ENCODE measurements at places on chromosomes 13 and 19.
A peak's percentile ranks its signal among the peaks of the same experiment; 100 is the strongest.

- no peak for DNase-seq
- peaks cover 3% of the 10 kb centered on the region for H3K36me3 ChIP-seq
- H3K4me1 ChIP-seq = peaks cover 12% of the 10 kb centered on the region
- peaks cover 24% of the 10 kb centered on the region for H3K27me3 ChIP-seq
Observed at GRCh38 chr19:46021531-46022041, 1.3 kb downstream of the PGLYRP1 start.

- H3K36me3 ChIP-seq = peaks cover 3% of the 10 kb centered on the region
- no peak for DNase-seq
- peaks cover 63% of the 10 kb centered on the region for H3K27me3 ChIP-seq
- peaks cover 6% of the 10 kb centered on the region for H3K4me1 ChIP-seq
- no peak overlapping the region for H3K27ac ChIP-seq
Observed at GRCh38 chr19:53961523-53962356, 997 bp upstream of the CACNG8 start.

DNA sequence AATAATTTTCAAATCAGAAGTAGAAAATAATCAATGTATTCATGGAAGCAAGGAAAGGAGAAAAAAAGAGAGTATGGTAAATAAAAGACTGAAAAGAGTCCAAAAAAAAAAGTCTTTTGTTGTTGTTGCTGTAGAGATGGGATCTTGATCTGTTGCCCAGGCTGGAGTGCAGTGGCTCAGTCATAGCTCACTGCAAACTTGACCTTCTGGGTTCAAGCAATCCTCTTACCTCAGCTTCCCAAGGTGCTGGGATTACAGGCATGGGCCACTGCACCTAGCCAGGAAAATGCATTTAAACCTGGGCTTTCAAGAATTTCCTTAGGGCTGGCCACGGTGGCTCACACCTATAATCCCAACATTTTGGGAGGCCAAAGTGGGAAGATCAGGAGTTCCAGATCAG, 7.0 kb upstream of the MAP3K10 start:
- no peaks in the 10 kb centered on the region for H3K36me3 ChIP-seq
- H3K27me3 ChIP-seq = no peaks in the 10 kb centered on the region
- no peak overlapping the region for H3K4me3 ChIP-seq
- H3K4me1 ChIP-seq = peaks cover 2% of the 10 kb centered on the region

- peaks cover 13% of the 10 kb centered on the region for H3K27me3 ChIP-seq
- no peak overlapping the region for H3K27ac ChIP-seq
- H3K36me3 ChIP-seq = no peaks in the 10 kb centered on the region
Observed at GRCh38 chr19:32296694-32297093, 48.7 kb upstream of the ZNF507 start.

DNA sequence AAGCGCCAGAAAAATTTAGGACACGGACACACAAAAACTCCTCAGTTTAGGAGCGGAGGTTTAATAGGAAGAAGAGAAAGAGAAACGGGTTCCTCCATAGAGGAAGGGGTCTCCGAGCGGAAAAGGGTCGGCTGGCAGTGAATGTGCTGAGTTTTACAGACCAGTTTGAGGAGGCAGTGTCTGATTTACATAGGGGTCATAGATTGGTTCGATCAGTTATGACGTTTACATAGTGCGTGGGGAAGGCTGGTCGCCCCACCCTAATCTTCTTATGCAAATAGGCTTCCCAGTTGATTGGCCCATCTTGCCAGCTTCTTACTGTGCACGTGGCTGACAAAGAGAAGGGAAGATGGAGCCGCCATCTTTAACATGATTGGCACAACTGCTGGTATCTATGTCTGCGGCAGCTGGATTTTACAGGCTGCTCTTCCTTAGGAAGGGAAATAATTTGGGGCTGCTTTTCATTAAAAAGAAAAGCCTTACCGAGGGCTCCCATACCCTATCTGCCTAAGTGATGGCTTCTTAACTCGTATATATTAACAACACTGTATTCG, 1.2 kb upstream of the ZNF225 start:
- peaks cover 37% of the 10 kb centered on the region for H3K36me3 ChIP-seq
- no peak for DNase-seq
- H3K4me1 ChIP-seq = peaks cover 24% of the 10 kb centered on the region
- no peaks in the 10 kb centered on the region for H3K27me3 ChIP-seq
- H3K4me3 ChIP-seq = peak overlapping the region; percentile 96
